MM.1S (cell line): ENCODE measurements at places on chromosomes 6 and 20.

- no peak for DNase-seq
These were observed 25.2 kb downstream of the PHF3 start for GRCh38 chr6:63660757-63661156.

DNA sequence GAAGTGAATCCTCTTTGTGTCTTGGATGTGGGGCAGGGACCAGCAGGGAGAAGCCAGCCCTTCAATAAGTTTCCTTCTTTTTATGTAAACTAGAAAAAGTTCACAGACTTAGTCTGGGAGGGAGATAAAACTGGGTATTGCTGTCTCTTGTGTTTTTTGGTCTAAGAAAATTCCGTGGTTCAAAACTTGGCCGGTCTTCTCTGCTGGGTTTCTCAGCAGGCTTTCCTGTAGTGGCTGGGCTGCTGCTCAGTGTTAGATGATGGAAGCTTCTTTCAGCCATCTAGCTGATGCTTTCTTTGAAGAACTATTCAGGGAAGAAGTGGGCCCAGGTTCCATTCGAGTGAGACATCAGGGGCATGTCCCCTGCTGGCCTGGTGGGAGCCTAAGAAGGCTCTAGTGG lies 70.7 kb upstream of the SCP2D1 start:
- DNase-seq = no peak

GRCh38 chr6:144657691-144658090 lies 372.6 kb downstream of the UTRN start:
- no peak for DNase-seq

GRCh38 chr6:101069191-101069795 lies 188.2 kb upstream of the ASCC3 start:
- no peak for DNase-seq

- no peak for DNase-seq
These were observed 131.7 kb downstream of the GPX5 start for GRCh38 chr6:28657381-28657768.

GRCh38 chr20:5973971-5974370 lies 23.5 kb downstream of the MCM8 start:
- DNase-seq = no peak

- no peak for DNase-seq
These were observed 68.7 kb upstream of the SLC4A11 start for GRCh38 chr20:3307725-3308124.

DNA sequence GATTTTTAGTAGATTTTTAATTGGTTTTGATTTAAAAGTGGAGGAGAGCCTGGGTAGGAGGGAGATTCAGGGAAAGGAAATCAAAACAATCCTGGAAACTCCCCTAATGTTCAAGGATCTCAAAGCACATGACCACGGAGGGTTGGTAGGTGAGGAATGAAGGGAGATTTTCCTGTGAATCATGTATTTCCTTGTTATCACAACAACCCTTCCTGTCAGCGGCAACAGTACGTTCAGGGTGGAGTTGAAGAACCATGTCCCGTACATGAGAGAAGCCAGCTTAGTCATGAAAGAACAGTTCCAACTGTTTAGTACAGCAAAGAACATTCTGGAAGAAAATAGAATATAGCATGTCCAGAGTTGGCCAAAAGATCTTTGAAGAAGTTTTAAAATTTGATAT lies 79.4 kb upstream of the SCAF8 start:
- DNase-seq = no peak

- DNase-seq = no peak
These were observed 228.8 kb downstream of the EPM2A start for GRCh38 chr6:145506565-145506964.

- no peak for DNase-seq
These were observed 188.7 kb downstream of the SLC24A3 start for GRCh38 chr20:19401096-19401495.

DNA sequence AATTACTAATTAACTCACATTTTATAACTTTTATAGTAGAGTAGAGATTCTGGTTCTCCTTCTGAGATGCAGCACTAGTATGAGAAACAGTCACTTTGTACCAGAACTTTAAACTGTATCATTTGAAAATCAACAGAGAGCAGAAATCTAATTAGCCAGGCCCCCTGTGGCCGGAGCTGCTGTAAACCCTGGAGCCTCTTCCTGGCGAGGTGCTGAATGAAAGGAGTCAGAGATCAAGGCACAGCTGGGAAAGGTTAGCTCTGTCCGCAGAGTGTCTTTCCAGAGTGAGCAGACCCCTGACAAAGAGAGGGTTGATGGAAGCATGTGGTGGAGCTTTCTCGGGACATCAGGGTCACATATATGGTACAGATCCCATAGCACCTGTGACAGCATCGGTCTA lies 703.8 kb downstream of the RFPL4B start:
- no peak for DNase-seq

DNA sequence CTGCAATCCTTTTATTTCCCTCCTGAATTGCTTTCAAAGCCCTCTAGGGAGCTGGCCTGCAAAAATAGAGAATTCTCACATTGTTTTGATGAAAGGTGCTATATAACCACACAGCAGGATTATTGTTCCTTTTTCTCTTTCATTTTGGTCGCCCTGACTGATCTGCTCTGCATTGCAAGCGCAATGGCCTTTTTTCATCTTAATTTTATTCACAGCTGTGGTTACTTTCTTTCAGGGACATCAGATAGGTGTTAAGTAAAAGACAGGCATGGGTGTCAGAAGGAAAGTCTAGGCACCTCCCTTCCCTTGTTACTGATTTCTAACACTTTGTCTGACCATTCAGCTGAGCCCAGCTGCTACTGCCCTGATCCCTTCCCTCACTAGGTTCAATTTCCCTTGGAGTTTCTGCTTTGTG lies 850.5 kb upstream of the MAP3K7 start:
- DNase-seq = no peak

DNA sequence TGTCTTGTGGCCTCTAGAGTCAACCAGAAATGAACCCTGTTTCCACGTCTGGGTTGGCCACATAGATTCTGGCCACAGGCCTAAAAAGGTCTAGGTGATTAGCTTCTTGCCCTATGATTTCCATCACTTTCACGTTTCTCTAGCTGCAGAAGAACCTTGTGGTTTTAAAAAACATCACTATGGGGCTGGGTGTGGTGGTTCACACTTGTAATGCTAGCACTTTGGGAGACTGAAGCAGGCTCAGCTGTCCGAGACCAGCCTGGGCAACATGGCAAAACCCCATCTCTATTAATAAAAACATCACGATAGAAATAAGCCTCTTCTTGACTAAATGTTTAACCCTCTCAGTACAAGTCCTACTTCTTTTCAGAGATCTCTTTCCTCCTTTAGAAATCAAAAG lies 27.6 kb downstream of the POLR1C start:
- DNase-seq = no peak

- DNase-seq = no peak
These were observed 121.6 kb downstream of the ISM1 start for GRCh38 chr20:13342469-13343242.

- no peak for DNase-seq
These were observed 116.6 kb upstream of the PROKR2 start for GRCh38 chr20:5433352-5433751.

- no peak for DNase-seq
These were observed 40.0 kb downstream of the REPS1 start for GRCh38 chr6:138948004-138948403.

DNA sequence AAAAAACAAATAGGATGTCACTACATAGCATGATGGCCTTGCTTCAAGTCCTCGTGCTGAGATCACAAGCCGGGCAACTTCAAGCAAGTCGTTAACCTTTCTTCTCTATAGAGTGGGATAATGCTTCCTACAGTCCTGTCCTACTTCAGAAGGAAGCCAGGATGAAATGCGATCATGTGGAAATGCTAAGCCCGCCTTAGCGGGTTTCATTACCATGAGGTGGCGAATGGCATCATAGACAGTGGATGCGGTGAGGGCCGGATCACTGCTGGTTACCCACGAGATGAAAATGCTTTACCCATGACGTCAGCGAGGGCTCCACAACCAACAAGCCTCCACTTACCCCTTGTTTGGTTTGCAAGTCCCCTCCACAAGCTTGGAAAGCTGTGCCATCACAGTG lies 206.4 kb downstream of the TBXT start:
- no peak for DNase-seq

GRCh38 chr20:15655295-15655874 lies 917.9 kb downstream of the KIF16B start:
- DNase-seq = no peak

DNA sequence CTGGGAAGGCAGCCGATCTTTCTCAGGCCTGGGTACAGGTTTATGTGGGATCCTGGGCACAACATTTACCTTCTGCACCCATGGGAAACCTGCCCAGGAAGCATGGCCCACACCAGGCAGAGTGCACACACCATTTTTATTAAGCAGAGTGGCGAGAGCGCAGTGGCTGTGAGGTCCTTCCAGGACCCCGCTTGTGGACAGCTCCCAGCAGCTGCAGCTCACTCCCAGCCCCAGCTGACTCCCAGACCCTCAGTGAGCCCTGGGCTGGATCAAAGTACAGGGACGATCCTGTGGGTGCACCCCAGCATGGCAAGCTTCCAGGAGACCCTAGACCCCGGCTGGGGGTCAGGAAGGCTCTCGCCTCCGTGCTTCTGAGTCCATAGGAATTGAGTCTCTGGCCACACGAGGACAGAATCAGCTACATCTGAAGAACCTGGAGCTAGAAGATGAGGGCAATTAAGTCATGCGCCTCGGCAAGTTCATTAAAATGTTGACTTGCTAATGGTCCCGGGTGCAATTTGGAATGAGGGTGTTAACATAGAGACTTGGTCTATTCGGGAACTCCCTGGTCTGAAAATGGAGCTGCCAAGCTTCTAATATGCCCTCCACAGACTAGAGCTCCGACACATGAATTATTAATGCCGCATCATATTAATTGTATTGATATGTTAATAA lies 65.4 kb upstream of the SLCO4A1 start:
- no peak for DNase-seq

- no peak for DNase-seq
These were observed 3.5 kb downstream of the TFAP2A start for GRCh38 chr6:10411131-10411970.

DNA sequence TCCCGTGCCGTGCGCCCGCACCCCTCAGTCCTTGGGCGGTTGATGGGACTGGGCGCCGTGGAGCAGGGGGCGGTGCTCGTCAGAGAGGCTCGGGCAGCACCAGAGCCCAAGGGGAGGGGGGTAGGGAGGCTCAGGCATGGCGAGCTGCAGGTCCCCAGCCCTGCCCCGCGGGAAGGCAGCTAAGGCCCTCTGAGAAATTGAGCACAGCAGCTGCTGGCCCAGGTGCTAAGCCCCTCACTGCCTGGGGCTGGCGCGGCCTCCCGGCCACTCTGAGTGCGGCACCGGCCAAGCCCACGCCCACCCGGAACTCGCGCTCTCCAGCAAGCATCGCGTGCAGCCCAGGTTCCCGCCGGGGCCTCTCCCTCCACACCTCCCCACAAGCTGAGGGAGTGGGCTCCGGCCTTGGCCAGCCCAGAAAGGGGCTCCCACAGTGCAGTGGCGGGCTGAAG lies 16.4 kb downstream of the SOX4 start:
- no peak for DNase-seq

GRCh38 chr6:149457316-149457884 lies 27.4 kb downstream of the ZC3H12D start:
- no peak for DNase-seq

- no peak for DNase-seq
These were observed 84.7 kb downstream of the HDGFL1 start for GRCh38 chr6:22653980-22654610.

DNA sequence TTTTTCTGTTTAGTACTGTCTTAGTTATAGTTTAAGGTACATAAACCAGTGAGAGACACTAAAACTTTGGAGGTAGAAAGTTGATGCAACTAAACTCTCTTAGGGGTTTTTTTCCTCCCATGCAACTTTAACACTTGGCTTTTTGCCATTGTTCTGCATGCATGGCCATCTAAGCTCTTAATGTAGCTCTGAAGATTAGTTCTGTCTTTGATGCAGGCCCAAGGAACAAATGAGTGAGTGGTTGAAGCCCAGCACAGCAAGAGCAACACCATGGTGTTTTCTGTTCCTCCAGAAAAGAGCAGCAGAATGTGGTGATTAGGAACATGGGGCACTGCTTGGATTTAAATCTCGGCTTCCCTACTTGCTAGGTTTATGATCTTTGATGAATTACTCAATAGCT lies 89.3 kb downstream of the L3MBTL3 start:
- no peak for DNase-seq

GRCh38 chr6:119256978-119257462 lies 92.5 kb downstream of the MAN1A1 start:
- no peak for DNase-seq

DNA sequence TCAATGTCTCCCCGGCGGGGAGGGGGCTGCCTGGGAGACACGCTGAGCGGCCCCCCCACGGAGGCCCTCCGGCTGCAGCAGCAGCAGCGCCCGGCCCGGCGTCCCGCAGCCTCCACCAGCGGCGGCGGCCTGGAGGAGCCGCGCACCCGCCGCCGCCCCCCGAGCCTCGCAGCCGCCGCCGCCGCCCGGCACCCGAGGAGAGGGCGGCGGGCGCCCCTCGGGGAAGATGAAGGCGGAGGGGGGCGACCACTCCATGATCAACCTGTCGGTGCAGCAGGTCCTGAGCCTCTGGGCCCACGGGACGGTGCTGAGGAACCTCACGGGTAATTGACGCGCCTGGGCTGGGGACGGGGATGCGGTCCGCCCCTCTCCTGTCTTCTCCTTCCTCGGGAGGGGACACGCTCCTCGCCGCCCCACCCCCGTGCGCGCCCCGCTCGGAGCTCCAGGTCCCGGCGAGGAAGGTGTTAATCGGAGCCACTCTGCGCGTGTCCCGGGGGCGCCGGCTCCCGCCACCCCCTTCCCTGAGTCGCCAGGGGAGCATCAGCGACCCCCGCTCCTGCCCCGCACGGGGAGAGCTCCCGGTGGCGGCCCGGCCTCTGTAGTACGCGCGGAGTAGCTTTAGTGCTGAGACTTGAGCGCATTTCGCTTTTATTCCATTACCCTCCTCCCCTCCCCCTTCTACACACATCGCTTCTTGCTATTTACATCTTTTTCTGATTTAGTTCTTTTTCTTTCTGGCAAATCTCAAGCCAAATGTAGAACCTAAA lies 686 bp downstream of the TMEM170B start:
- no peak for DNase-seq

DNA sequence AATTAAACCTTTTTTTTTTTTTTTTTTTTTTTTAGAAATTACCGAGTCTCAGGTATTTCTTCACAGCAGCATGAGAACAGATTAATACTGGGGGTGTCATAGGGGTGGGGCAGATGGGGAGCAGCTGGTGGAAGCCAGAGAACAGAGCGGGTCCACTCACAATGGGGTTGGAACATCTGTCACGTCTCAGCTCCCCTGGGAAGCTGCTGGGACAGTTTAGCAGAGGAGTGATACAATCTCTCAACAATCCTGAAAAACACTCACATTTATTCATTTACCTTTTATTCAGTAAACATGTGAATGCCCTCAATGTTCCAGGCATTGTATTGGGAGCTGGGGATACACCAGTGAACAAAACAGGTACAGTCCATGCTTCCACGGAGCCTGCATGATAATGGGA lies 162.2 kb downstream of the SMOC2 start:
- no peak for DNase-seq

DNA sequence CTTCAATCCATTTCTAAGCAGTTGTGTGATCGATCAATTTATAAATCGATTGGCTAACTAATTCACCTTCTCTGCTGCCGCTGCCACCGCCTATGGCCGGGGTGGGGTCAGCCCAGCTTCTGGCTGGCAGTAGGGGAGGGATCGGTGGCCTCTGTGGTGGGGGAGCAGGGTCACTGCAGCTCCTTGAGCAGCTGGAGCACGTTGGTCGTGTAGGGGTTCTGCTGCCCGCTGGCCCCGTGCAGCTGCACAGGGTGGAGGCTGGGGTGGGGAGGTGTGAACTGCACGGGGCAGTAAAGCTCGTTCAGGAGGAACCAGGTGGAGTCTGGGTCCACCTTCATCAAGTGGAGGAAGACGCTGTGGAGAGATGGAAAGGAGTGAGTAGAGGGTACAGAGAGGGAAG lies 50.0 kb downstream of the TTI1 start:
- DNase-seq = no peak

- DNase-seq = no peak
These were observed 491.4 kb downstream of the LMBRD1 start for GRCh38 chr6:69305456-69305855.
